Kidney glomerular epithelial cell (primary cell): ENCODE measurements at places on chromosomes 2 and 18.

GRCh38 chr2:218824004-218824403 is 7.6 kb downstream of the PRKAG3 start:
- no peak for DNase-seq

DNA sequence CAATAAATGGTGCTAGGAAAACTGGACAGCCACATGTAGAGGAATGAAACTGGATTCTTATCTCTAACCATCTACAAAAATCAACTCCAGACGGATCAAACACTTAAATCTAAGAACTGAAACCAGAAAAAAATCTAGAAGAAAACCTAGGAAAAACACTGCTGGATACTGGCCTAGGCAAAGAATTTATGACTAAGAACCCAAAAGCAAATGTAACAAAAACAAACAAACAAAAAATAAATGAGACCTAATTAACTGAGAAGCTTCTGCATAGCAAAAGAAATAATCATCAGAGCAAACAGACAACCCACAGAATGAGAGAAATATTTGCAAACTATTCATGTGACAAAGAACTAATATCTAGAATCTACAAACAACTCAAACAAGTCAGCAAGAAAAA is 314.0 kb upstream of the REV1 start:
- DNase-seq = no peak

DNA sequence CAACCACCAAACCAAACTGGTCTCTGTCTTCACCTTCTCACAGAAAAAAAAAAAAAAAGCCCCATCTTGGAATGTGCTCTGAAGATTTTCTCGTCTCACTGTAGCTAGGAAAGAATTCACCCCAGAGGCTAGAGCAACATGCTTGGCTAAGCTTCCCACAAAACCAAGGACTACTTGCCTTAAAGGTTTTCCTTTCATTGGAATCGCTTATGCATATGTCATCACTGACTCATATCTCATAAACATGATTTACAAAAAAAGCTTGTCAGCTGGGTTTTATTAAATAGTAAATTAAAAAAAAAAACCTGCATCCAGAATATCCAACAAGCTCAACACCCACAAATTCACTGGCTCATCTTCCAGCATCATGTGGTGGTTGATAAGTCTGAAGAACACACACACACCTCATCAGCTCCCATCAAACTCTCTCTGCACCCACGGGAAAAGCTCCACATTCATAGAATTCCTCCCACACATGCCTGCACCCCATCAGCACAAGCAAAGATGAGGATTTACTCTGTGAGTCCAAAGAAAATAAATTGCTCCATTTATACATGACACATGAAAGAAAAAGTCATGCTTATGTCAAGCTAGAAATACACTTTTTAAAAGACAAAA is 182.0 kb upstream of the TRIB2 start:
- DNase-seq = peak; percentile 97

GRCh38 chr2:173705656-173706055 is 259.5 kb downstream of the SP3 start:
- DNase-seq = no peak

- DNase-seq = peak; percentile 3
Measured at GRCh38 chr2:160576054-160576499, 82.5 kb upstream of the RBMS1 start.

- DNase-seq = no peak
Measured at GRCh38 chr2:53884883-53885282, 25.1 kb upstream of the GPR75 start.

DNA sequence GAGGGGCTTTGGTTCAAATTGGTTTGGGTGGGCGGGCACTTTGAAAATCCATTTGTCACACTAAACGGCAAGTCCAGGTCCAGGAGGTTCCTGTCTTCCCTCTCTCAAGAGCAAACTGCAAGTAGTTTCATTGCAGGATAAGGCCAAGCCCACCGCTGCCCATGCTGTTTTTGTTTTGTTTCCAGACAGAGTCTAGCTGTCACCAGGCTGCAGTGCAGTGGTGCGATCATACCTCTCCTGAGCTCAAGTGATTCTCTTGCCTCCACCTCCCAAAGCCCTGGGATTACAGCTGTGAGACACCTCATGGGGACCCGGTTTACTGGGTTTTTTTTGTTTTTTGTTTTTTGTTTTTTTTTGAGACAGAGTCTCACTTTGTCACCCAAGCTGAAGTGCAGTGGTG is 1.8 kb upstream of the CYBRD1 start:
- DNase-seq = no peak

- DNase-seq = no peak
Measured at GRCh38 chr2:11588228-11589110, 54.6 kb downstream of the GREB1 start.

DNA sequence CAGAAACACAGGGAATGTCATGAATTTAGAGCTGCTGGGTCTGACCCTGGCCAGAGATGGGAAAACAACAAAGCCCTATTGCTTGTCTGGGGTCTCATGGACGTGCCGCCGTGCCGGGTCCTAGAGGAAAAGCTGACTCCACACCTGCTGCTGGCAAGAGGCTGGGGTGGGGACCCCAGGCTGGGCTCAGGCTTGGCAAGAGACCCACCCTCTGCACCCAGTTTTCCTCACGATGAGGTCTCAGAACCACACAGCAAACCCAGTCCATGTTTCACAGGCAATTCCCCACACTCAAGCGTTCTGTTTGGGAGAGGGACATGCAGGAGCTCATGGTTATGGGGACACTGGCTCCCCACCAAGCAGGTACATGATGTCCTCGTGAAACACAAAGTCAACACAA is 367.3 kb upstream of the SALL3 start:
- no peak for DNase-seq

DNA sequence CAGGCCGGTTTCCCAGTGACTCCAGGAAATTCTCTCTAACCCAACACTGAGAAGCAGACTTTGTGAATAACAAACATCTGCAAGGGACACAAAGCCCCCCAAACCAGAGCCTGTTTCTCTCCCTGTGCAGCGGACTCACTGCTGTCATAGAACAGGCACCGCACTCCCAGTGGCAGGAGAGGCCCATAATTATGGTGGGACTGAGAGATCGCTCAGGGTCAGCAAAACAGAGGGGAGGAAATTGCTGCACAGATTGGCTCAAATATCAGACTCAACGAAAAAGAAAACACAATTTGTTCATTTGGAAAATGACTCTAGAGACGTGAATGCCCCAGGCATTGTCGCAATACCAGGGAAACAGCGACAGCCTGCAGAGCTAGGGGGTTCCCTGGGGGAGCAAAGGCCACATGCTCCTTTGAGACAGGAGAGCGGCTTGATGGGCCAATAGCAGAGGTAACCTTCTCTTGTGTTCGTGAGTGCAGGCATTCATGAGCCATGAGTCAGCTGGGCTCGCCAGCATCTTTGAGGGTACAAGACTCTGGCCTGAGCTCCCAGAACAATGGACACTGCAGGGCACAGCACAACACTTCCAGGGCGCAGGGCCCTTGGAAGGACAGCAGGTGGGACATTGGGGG is 143.3 kb upstream of the KLHL29 start:
- DNase-seq = no peak

GRCh38 chr2:111122631-111123421 is 2.1 kb downstream of the BCL2L11 start:
- DNase-seq = peak; percentile 72

- DNase-seq = no peak
Measured at GRCh38 chr18:35050705-35051195, 9.5 kb downstream of the MAPRE2 start.

DNA sequence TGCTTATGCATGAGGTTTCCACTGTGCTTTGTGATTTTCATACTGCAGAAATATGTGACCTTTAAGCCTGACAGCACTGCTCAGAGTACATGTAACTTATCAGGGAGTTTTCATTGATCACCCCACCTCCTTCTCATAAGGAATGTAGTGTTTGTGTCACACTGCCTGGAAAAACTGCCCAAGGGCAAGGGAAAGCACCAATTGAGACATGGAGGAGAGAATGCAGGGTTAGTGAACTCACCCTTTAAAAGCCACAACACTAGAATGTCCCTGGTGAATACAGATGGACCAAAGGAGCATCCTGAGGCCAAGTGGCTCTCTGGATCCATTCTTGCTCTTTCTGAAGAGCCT is 147.2 kb upstream of the SPATS2L start:
- DNase-seq = no peak

GRCh38 chr2:170088776-170089175 is 89.2 kb upstream of the MYO3B start:
- no peak for DNase-seq

DNA sequence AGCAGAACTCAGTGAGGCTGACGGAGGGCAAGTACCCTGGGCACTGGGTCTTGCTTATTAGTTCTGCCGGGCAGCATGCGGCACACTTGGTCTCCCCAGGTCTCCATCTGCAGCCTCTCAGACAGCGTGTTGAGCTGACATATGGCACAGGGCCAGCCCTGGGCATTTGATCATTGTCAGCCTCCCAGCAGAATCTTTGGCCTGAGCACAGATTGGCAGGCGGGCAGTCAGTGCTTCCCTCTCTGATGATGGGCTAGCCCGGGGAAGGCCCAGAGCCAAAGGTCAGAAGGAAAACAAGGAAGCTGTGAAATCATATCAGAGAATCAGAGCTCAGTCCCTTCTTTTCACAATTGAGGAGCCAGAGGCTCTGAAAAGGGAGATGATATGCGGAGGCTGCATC is 150.1 kb upstream of the LRRTM1 start:
- DNase-seq = no peak

GRCh38 chr2:24830351-24830750 is 37.1 kb downstream of the CENPO start:
- DNase-seq = no peak

DNA sequence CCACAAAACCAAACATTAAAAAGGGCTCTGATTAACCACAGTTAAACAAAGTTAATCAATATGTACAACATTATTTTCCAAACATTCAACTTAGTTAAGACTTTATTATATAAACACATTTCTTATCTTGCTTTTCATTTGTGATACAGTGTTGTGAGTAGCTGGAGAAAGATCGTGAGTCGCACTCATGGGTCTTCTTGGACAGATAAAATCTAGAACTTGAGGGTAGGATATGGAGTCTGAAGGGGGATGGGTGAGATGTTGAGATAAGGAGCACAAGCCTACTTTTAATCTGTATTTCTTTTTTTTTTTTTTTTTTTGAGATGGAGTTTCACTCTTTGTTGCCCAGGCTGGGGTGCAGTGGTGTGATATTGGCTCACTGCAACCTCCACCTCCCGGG is 22.6 kb upstream of the TMEM214 start:
- no peak for DNase-seq

GRCh38 chr2:240112914-240113690 is 23.0 kb downstream of the COPS9 start:
- DNase-seq = no peak

- DNase-seq = no peak
Measured at GRCh38 chr2:31973665-31974064, 37.1 kb downstream of the MEMO1 start.

- no peak for DNase-seq
Measured at GRCh38 chr2:16102976-16103380, 162.6 kb downstream of the MYCN start.

GRCh38 chr2:60359569-60359968 is 193.9 kb downstream of the BCL11A start:
- no peak for DNase-seq

- no peak for DNase-seq
Measured at GRCh38 chr18:4605212-4605611, 150.1 kb upstream of the DLGAP1 start.

DNA sequence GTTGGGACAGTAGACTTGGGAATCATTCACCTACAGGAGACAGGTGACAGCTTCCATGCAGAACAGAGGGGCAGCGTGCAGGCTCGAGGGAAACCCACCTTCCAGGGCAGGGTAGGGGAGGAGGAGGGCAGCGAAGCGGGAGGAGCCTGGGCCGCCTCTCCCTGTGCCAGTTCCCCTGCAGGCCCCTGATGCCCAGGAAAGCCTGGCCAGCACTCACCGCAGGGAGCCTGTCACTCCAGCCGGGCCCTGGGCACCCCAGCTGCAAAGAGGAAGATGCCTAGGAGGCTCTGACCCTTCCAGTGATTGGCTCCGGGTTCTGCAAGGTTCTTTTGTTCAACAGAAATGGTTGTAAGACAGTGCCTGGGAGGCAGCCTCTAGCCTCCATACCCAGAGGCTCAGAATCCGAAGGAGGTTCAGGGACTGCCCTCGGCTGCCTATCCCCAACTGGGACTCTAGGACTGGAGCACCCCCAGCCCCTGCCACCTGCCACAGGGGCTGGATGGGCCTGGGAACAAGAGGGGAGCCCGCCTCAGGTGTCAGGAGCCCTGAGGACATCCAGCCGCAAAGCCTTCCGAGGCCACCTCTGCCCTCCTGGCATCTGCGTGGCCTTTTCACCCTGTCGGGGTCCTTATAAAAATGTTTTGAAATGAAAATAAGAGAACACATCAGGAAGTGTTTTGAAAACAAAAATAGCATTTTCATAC is 103.2 kb downstream of the PTGR3 start:
- DNase-seq = no peak

GRCh38 chr2:135840601-135841000 is 3.6 kb upstream of the LCT start:
- no peak for DNase-seq

GRCh38 chr2:164198256-164198655 is 423.0 kb downstream of the GRB14 start:
- no peak for DNase-seq

- no peak for DNase-seq
Measured at GRCh38 chr2:105974812-105975211, 219.3 kb downstream of the UXS1 start.

- no peak for DNase-seq
Measured at GRCh38 chr2:239215988-239216613, 184.7 kb downstream of the HDAC4 start.

DNA sequence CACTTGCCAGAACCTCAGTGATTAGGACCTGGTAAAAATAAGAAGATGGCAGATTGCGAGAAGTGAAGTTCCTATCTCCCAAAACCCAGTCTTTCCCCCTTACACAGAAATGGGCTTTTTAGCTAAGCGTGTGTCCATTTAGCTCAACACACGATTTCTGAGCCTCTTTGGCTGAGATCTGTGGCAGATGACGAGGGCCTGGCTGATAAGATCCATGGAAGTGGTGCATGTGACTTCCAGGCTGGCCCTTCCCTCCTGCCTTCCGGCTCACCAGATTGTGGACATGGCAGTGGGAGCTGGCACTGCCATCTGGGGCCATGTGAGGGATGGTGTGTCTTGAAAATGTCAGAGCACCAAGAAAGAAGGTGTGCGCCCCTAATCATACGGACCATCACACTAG is 41.0 kb upstream of the ZFP36L2 start:
- DNase-seq = no peak

DNA sequence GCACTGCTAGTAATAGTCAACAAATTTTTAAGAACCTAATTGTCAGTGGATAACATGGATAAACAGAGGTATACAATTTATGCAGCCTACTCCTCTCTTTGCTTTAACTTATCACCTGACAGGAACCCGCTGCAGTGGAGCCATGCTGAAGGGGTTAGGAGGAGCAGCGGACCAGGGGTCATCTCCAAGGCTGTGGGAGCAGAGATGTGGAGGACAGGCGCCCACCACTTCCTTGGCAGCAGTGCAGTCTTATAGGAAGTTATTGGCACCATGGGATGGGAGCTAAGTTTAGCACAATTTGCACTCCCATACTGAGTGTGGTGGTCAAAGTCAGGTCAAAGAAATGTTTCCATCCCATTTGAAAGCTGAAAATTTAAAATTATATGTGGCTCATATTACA is 35.6 kb downstream of the HDLBP start:
- no peak for DNase-seq
